ENCODE measurements at places on chromosomes 6 and 20. TPM values are rescaled to one million over a fixed set of nuclear protein-coding genes. Genes with fewer than 3 reads are reported as not detected.
A peak's percentile ranks its signal among the peaks of the same experiment; 100 is the strongest.

- DNase-seq, result peak; percentile 89
These were observed at the start of gene SPEF1 for GRCh38 chr20:3781153-3781910. Gene SPEF1 (minus strand): TSS chr20:3781448. CDS start chr20:3781287, 161 bp downstream.

- DNase-seq, result no peak
These were observed 698.3 kb downstream of the EPM2A start for GRCh38 chr6:145036848-145037567.

GRCh38 chr6:39997101-39997635 lies 62.9 kb upstream of the MOCS1 start:
- DNase-seq, result no peak

DNA sequence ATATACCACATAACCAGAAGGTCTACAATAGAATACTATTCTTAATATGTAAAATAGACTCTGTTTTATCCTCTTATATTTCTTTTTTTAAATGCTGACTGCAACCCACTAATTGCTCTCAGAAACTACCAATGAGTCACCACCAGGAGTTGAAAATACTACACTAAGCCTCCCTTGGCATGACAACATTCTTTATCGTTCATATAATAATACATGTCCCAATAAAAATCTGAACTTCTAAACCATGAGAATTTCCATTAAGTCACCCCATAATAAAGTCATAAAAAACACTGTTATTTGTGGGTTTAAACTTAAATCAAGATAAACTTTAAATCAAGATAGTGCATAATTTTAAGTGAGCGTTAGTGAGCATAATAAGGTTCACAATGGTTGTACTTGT lies 4.2 kb downstream of the HACE1 start:
- no peak for DNase-seq

The WFDC10B gene
- not detected for polyA plus RNA-seq
